ENCODE measurements at places on chromosomes 2 and 18. TPM values are rescaled to one million over a fixed set of nuclear protein-coding genes. Genes with fewer than 3 reads are reported as not detected.

Gene ITGB6
- 14.3 TPM for total RNA-seq

- H3K4me1 ChIP-seq = no peaks in the 10 kb centered on the region
- H3K4me3 ChIP-seq = no peak overlapping the region
- no peak for DNase-seq
- no peaks in the 10 kb centered on the region for H3K36me3 ChIP-seq
- H3K27me3 ChIP-seq = peaks cover 6% of the 10 kb centered on the region
- H3K27ac ChIP-seq = no peak overlapping the region
Observed at GRCh38 chr2:126359494-126359893, 296.5 kb upstream of the GYPC start.

DNA sequence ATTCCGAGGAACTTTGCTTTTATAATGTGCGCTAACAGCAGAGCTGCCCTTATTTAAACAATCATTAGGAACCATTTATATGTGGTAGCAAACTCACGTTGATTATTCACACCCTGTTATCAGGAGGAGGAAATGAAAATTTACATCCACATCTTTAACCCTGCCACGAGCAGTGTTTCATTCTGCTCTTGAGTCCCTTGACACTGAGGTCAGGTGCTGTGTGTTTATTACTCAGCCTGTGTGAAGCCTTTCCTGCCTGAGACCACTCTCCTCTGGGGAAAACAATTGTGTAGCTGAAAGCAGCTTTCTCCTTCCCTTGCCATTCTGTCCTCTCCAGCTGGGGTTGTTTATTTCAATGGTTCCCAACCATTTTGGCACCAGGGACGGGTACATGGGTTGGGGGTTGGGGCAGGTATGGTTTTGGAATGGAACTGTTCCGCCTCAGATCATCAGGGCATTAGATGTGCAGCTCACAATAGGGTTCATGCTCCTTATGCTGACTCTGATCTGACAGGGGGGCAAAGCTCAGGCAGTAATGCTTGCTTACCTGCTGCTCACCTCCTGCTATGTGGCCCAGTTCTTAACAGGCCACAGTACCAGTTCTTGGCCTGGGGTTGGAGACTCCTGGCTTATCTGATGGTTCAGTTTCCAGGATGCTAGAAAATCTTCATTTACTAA is 651.1 kb downstream of the TDRD15 start:
- H3K36me3 ChIP-seq = no peaks in the 10 kb centered on the region
- no peaks in the 10 kb centered on the region for H3K27me3 ChIP-seq
- H3K4me1 ChIP-seq = peaks cover 7% of the 10 kb centered on the region
- DNase-seq = no peak
- no peak overlapping the region for H3K27ac ChIP-seq

Gene CCDC68
- total RNA-seq = not detected

Gene MRO
- total RNA-seq = 0.40 TPM

Gene BBS5
- 11.4 TPM for total RNA-seq

Gene MAL
- total RNA-seq = not detected

DNA sequence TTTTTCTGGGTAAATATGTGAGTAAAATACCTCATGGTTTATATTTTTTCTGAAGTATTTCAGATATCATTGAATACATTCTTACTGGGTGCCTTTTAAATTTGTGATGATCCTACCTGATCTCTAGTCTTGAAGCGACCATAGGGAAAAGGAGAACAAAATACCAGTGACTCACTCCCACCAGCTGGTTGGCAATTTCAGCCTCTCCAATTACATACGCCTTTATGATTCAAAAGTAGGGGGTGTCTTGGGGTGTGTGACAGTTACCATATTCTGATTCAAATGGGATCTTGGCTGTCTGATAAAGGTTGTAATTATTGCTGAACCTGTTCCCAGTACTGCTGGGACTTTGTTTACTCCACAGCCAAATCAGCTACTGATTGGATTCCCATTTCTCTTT is 175.9 kb upstream of the NXPH2 start:
- no peaks in the 10 kb centered on the region for H3K27me3 ChIP-seq
- H3K4me1 ChIP-seq = no peaks in the 10 kb centered on the region
- DNase-seq = no peak

DNA sequence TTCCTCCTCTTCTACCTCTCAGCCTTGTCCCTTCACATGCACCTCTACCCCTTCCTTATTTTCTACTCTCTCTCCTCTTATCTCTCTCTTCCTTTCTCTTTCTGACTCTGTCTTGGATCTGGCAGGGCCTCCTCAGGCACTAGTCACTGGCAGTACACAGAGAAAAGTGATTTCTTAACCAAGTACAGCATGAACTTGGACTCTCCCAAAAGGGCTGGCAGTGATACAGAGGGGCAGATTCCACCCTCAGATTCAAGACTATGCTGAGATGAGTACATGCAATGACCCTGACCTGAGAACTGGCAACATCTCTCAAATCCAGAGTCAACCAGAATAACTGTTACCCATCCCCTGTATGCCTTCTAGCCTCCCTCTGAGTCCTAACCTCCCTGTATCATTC is 4.3 kb downstream of the AOX1 start:
- no peak overlapping the region for H3K27ac ChIP-seq
- no peak overlapping the region for H3K4me3 ChIP-seq
- no peaks in the 10 kb centered on the region for H3K36me3 ChIP-seq
- peaks cover 8% of the 10 kb centered on the region for H3K4me1 ChIP-seq
- no peak for DNase-seq
- H3K27me3 ChIP-seq = peaks cover 67% of the 10 kb centered on the region

DNA sequence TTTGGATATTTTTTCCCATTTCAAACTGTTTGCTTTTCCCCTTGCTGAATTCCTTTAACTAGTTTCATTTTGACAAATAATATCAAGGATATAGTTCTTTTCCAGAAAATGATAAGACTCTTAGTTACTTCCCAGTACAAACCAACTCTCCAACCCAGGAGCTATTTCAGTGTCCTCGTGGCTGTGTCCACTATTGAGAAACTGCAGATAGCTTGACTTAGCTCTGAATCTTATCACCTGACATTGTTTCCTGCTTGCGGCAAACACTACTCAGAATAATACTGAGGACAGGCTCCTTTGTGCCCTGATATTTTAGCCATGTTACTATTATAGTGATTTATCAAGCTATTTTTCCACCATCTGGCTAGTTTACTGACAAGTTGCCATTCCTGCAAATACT is 74.6 kb downstream of the KLF7 start:
- H3K27ac ChIP-seq = no peak overlapping the region
- peaks cover 3% of the 10 kb centered on the region for H3K36me3 ChIP-seq
- peaks cover 9% of the 10 kb centered on the region for H3K4me1 ChIP-seq

GRCh38 chr2:112152476-112153178 is 14.4 kb downstream of the FBLN7 start:
- H3K36me3 ChIP-seq = no peaks in the 10 kb centered on the region
- peak; percentile 26 for DNase-seq
- H3K27ac ChIP-seq = no peak overlapping the region
- H3K4me3 ChIP-seq = no peak overlapping the region
- no peaks in the 10 kb centered on the region for H3K27me3 ChIP-seq
- peaks cover 7% of the 10 kb centered on the region for H3K4me1 ChIP-seq

Gene CD226
- total RNA-seq = 0.84 TPM

GRCh38 chr2:100393362-100393761 is 24.1 kb downstream of the CHST10 start:
- no peaks in the 10 kb centered on the region for H3K27me3 ChIP-seq
- no peak overlapping the region for H3K4me3 ChIP-seq
- H3K27ac ChIP-seq = no peak overlapping the region
- peaks cover 19% of the 10 kb centered on the region for H3K36me3 ChIP-seq
